ENCODE measurements at places on chromosomes 12 and 14.

DNA sequence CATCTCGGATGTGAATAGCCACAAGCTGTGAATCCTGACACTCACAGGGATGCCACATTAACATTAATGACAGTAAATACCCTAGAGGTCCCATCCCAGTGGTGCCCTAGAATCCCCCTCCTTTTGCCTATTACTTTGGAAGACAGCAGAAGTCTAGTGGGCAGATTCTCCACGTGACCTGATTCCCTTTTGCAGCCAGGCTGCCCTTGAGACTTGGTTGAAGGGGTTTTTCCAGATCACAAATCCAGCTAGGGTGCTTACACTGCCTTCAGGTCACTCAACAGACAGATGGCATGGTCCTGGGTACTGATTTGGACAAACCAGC, 8.7 kb downstream of the HDAC7 start:
- no peak for DNase-seq

GRCh38 chr12:15664491-15664890, 124.7 kb downstream of the EPS8 start:
- no peak for DNase-seq

GRCh38 chr12:72264548-72265175, 7.5 kb upstream of the TRHDE start:
- no peak for DNase-seq

GRCh38 chr12:107337346-107338095, 244.2 kb upstream of the CRY1 start:
- DNase-seq, result no peak

DNA sequence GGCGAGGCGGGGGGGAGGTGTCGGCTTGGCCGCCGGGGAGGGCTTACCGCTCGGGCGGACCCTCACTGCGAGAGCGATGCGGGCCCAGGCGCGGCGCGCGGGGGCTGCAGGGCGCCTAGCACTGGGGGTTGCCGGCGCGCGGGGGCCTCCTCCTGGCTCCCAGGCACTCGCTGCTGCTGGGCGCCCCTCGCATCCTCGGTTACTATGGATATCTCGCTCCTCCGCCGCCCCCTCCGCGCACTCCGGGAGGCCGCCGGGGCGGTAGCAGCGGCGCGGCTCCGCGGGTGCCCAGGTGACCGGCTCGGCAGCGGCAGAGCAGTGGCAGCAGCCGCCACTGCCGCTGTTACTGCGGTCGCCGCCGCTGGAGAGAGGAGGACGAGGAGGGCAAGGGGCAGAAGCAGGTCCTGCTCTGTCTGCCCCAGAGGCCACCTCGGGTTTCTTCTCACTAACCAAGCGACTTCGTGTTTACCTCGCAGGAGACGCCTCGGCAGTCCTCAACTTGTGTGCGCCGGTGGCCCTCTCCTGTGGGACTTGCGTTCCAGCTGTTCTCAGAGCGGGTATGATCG, 250.1 kb downstream of the APAF1 start:
- DNase-seq, result no peak

GRCh38 chr12:16531621-16532020, 74.3 kb downstream of the LMO3 start:
- DNase-seq, result no peak

DNA sequence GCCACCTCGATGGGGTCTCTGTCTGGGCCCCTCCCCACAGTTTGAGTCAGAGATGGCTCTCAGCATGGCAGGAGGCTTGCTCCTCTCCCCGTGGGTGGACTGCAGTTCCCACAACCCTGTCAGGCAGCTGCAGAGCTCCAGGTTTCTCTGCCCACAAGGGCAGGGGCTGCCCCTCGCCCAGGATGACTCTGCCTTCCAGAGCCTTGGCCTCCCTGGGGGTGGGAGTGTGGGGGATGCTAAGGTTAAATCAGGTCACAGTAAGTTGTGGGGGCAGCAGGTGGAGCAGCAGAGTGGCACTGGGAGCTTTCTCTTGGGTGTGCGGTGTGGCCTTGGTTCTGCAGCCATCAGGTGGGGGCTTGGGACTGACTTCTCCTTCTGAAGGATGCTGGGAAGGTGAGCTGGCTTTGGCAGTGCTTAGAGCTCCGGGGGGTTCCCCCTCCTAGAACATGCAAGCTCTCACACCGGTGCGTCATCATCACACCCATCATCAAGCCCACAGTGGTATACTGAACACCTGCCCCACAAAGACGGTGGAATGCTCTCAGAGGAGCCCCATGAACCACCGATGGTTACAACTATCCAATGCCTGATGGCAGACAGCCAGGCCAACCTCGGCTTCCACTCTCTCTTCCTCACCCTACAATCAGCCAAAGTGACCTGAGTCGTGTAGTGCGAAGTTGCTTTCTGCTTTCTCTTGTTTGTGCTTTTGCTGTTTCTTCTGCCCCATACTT, 39.7 kb downstream of the ERH start:
- no peak for DNase-seq

DNA sequence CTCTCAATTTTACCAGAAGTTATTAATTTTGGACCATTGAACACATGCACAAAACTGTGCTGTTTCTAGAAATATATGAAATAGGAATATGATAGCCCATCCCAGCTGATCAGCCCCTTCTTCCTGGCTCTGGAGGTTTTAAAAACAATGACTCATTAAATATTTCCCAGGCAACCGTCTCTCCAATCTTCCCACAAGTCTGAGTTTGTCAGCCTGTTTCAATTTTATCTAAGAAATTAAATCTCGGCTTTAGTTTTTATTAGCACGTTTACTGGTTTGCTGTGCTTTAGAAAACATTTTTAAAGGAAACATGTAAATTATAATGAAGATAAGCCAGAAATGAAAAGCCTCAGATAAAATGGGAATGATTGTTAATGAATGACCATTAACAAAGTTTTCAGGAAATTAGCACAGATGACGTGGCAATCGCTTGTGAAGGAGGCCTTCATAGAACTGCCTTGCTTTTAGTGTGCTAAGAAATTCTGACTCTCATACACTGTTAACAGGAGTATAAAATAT, 89.3 kb upstream of the RAP1B start:
- DNase-seq, result no peak

- DNase-seq, result no peak
Measured at GRCh38 chr12:9851927-9852326, 17.2 kb downstream of the CLEC2B start.

- no peak for DNase-seq
Measured at GRCh38 chr12:53999559-54000115, 324 bp upstream of the HOXC9 start.

DNA sequence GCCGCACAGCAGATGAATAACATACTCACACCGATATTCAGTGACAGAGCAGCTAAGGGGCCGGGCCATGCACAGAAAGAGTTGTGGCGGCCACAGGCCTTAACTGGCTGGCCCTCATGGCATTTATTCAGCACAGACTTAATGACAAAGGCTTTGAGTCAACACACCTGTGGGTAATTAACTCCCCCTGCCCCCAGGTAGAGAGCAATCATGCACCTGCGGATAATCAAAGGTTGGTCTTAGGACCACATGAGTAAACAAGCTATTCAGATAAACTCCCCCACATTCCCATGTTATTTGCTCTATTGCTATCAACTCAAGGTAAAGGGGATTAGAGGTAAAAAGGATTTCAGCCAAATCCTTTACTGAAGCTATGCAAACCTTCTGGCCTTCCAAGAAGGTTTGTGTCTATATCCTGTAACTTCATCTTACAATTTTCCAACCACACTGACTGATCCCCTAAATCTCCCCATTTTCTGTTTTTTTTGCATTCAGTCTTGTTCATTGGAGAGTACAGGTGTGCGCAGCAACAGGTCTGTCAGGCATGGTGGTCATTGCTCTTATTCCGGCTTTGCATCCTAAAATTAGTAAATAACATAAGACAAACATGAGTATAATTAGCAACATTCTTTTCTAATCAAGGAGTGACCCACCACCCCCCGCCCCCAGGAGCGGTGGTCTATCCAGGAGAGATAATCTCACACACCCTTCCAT, 16.9 kb upstream of the BLTP3B start:
- DNase-seq, result no peak

DNA sequence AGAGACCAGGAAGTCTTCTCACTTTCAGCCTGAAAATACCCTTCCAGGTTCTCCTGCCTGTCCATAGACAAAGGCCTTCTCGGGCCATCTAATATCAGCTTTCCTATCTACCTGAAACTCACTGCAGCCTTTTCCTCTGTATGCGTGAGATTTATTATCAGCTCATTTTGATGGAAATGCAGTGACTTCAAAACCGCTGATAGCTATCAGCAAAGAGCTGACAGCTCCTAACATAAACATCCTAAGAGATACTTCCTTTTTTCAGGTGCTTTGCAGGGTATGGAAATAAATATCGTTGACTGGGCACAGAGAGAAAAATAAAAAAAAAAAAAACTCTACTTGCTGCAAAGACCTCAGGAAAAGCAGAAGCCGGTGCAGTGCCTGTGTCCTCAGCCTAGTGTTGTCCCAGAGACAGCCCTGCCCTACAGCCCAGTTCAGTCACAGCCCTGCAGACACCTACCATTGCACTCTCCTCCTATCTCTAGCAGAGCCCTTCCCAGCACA, 215.0 kb upstream of the EGLN3 start:
- no peak for DNase-seq

GRCh38 chr12:23930599-23930998, 18.9 kb downstream of the SOX5 start:
- DNase-seq, result no peak

- no peak for DNase-seq
Measured at GRCh38 chr12:108853981-108854446, 3.4 kb downstream of the SSH1 start.

GRCh38 chr12:6959058-6959804, 8.1 kb downstream of the PTPN6 start:
- DNase-seq, result no peak

DNA sequence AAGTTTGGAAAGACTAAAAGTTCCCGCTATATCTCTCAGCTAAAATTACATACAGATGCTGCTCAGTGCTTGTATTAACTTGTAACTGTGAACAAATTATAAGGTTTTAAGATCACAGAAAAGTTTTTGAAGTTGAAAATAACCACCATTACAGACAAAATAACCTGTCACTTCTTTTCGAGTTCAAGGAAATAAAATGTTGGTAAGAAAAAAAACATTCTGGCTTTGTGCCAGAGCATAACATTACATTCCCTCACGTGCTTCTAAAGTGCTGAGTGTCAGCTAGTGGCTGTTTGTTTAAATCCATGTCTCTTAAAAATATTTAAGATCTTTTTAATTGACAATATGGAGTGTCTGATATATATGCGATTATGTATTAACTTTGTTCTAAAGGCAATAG, 27.2 kb upstream of the ADAMTS20 start:
- DNase-seq, result no peak

DNA sequence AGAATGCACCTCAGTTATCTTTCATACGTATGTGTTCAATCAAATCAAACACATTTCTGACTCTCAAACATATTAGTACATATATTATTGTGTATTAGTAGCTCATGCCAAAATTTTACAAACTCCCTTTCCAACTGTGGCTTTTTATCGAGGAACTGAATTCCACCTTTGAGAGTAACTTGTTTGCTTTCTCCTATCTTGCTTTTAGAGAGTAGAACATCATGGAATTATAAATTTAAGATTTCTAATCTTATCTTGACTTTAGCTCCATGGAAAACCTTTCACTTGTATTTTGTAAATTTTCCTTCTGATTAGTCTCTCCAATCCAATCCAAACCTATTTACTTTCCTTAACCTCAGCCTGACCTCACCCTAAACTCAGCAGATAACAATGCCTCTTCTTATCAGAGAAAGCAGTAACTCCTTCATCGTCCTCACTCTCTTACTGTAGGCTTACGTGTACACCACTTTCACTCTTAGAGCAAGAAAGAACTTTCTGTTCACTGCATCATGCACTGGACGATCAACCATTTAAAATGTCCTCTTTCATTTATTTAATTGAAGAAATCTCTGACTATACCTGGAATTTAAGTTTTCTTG, 164.5 kb downstream of the TMTC3 start:
- DNase-seq, result no peak

GRCh38 chr14:23033251-23033727, 1.4 kb downstream of the PSMB5 start:
- DNase-seq, result no peak

GRCh38 chr14:104082807-104083206, 2.7 kb upstream of the ASPG start:
- DNase-seq, result no peak

DNA sequence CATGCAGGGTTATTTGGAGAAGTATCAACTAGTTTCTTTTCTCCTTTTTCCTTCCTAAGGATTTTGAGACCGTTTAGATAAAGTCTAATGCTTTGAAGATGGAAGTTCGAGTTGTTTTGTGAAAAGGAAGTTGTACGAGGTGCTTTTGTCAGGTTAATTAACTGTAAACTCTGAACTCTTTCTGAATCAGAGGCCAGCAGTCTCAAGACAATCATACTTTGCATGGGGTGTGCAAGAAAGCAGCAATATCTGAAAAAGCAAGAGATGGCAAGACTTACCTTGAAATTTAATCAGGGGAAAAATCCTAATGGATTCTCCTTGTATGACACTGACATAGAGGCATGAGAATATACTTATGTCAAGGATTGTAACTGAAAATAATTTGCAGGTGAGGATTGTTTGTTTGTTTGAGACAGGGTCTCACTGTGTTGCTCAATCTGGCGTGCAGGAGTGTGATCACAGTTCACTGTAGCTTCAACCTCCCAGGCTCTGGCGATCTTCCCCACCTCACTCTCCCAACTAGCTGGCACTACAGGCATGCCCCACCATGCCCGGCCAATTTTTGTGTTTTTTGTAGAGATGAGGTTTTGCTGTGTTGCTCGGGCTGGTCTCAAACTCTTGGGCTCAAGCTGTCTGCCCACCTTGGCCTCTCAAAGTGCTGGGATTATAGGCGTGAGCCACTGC, 170.2 kb upstream of the HMGA2 start:
- DNase-seq, result no peak
